Islet precursor cell (in vitro differentiated cells): ENCODE measurements at places on chromosomes 4 and X.

DNA sequence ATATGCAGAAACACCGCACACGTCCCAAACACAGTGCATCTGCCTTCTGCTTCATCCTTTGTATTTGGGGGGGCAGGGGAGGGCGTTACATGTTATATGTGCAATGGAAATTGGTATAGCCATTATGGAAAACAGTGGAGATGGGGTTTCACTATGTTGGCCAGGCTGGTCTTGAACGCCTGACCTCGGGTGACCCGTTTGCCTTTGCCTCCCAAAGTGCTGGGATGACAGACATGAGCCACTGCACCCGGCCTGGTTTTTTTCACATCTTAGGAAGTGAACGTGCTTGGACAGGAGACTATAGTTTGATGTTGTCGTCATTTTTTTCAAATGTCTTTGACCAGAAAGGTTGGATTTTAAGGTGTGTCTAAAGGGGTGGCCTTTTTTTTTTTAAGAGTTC, 88.6 kb downstream of the DHRSX start:
- no peak for DNase-seq

- DNase-seq: no peak
These were observed 118.7 kb downstream of the ZIC3 start for GRCh38 chrX:137684591-137684990.

DNA sequence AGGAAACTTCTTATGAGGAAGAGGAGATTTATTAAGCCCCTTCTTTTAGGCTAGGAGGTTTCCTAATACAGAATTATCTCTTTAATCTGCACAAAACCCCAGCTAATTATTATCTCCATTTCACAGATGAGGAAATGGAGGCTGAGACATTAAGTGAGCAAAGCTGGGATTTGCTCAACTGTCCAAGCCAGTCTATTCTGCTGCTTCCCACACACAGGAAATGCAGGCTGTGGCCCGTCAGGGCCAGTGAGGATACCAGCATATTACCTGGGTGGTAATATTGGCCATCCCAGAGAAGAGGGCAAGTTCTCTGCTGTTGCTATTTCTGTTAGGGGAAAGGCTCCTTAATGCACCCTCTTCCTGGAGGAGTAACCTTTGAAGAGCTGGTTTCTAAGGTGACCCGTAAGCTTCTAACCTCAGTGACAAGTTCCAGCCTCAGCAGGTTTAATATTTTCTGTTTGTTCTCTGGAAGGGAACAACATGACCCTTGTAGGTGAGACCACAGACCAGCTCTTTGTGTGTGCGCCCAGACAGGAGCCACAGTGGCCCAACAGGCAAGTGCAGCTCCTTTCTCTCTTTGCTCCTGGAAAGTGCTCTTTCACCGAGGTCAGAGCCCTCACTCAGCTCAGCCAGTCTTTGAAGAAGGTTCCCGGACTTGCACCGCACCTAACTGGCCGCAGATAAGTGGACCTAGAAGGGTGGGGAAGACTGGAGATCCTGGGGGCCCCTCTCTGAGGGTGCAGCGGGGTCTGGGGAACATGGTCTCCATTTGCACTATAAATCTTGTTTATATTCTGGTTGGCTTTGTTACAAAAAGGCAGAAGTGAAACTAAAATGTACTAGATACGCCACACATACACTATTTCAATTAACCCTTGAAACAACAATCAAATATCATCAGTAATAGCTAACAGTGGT, 35.5 kb downstream of the TBC1D9 start:
- DNase-seq: no peak

DNA sequence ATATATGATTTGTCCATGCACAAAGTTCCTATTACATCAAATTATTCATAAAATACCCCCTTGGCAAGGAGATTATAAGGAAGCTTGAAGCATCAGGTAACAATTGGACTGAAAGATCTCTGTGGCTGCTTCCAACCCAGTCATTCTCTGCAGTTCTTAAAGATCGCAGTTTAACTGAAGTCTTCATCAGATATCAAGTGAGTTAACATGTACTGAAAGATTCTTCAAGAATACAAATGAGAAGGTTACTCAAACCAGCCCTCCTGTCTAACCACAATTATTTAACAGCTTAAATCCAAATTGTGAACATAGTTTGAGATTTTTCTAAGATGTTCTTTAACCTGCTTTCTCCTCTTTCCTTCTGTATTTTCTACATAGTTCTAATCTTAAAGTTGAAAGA, 56.1 kb downstream of the SLC10A7 start:
- no peak for DNase-seq

DNA sequence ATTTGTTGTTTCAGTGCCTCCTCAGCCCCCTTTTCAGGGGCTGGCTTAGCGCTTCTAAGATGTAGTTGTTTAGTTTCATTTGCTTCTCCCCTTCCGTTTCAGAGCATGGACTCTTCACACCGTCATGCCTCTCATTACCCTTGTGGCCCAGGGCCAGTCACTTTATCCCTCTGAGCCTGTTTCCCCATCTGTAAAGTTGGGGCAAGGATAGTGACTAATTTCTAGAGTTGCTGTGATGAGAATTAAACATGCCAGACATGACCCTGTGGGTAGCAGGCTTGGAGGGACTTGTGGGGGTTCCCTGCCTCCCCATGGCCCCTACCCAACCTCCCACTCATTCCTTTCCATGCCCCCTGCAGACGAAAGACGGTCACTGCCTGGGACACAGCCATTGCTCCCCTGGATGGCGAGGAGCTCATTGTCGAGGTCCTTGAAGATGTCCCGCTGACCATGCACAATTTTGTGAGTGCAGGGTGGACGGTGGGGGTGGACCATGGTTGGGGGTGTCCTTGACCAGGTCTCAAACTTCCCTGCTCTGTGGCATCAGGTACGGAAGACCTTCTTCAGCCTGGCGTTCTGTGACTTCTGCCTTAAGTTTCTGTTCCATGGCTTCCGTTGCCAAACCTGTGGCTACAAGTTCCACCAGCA, 3.6 kb downstream of the ARAF start:
- no peak for DNase-seq

DNA sequence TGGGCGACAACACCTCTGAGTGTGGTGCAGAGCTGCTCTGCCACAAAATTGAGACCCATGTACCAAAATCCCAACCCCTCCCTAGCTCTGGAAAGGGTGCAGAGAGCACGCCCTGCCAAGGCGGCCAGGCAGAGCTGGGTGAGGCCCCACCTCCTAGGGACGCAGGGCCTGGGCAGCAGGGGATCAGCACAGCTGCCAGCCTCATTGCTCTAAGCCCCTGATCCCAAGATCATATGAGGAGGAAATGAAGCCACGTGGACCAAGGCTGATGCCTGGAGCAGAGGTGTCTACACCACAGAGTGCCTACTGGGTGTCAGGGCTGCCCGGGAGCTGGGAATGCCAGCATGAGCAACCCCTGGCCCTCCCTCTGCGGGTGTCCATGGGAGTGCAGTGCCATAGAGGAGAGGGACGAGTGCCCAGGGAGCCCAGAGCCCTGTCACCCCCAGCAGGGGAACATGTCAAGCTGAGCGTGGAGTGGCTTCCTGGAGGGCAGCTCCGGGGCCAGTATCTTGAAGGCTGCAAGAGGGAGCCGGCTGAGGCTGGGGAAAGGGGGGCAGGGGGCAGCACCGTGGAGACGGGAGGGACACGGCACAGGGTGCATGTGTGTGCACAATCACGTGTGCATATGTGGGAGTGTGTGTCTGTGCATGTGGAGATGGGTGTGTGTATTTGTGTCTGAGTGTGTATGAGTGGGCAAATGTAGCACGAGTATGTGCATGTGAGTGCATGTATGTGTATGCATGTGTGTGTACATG, 63.9 kb upstream of the PSAPL1 start:
- DNase-seq: no peak

DNA sequence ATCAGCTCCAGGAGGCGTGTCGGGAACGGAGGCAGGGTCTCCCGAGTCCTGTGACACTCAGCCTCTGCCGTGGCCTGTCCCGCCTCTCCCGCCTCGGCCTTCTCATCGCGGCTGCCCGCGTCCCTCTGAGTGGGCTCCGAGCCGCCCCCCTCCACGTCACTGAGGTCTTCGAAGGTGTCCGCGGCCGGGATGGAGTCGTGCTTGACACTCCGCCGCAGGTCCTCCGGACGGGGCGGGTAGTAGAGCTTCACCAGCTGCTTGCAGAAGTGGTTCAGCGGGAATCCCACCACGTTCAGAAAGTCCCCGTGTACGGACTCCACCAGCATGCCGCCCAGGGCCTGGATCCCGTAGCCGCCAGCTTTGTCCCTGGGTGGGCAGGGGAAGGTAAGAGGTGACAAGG, 25.0 kb downstream of the ASMTL start:
- DNase-seq: no peak

DNA sequence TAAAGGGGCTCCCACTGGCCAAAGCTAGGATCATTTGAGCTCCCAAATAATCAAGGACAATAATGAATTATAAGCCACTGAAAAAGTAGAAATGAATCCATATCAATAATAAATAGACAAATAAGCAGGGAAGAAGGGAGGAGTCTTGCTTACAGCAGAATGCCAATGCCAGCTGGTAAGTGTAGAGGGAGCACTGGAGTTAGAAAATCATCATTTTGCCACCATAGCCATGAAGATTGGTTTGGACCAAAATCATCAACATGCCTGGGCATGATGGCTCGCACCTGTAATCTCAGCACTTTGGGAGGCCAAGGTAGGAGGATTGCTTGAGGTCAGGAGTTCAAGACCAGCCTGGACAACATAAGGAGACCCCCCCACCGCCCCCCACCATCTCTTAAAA, 20.4 kb upstream of the SH3KBP1 start:
- DNase-seq: no peak

- DNase-seq: no peak
These were observed 36.6 kb downstream of the PCGF3 start for GRCh38 chr4:742096-742741.

DNA sequence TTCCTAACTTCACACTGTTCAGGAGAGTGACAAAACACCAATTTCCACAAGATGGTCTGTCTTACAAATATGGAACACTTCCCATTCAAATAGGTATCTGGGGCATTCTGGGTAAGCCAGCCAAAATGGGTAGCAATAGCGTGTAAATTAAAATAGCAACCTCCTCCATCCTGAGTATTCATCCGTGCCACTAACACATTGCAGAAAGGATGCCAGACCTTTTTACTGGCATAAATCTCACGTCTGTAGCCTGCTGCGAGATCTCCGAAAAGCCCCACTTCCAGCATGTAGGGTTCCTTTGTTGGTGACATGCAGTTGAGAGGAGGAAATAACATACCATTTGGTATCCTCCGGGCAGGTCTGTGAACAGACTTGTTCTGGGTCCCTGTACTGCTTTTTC, 52.7 kb upstream of the RAI2 start:
- no peak for DNase-seq

DNA sequence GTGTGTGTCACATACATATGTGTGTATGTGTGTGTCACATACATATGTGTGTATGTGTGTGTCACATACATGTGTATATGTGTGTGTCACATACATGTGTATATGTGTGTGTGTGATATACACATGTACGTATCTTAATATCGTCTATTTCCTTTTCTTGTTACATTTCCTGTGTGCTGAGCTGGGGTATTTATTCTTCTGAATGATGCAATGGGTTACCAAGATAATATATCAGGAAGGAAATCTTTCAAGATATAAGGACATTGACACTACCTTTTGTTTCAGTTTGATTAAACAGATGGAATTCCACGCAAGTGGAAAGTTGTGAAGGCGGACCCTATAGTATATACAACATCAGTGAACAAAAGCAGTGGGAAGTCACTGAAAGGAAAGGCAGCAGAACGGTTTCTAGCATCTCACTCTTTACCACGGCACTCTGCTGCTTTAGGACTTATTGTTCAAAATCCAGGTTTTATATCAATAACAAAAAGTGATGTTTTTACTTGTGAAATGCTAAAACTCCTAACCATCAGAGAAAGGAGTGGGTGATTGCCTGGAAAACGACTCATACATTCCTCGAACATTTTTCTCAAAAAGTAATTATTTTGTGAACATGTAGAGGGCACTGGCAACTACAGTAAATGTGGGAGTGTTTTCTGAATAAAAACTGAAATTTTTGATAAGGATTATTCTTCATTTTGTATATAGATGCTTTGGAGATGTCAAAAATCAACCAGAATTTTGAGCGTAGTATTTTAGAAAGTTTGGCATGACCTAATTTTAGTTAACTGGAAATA, 43.1 kb upstream of the IL21 start:
- no peak for DNase-seq

- no peak for DNase-seq
These were observed 93.9 kb downstream of the CEP44 start for GRCh38 chr4:174377613-174378012.

DNA sequence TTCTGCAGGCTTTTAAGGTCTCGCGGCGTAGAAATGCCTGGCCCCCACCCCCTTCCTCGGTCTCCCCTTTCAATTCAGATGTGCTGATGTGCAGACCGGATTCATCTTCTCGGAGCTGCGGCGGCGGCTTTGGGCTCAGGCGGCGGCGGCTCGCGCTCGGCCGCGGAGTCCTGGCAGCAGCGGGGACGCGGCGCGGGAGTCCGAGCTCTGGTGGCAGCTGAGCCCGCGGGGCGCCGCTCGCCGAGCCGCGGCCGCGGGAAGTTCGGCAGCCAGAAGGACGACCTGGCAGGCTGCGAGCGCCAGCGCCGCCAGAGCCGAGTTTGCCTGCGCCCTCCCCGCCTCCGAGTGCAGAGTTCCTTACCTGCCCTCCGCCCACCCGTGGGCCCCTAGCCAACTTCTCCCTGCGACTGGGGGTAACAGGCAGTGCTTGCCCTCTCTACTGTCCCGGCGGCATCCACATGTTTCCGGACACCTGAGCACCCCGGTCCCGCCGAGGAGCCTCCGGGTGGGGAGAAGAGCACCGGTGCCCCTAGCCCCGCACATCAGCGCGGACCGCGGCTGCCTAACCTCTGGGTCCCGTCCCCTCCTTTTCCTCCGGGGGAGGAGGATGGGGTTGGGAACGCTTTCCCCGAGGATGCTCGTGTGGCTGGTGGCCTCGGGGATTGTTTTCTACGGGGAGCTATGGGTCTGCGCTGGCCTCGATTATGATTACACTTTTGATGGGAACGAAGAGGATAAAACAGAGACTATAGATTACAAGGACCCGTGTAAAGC, 448 bp downstream of the TLL1 start:
- peak; percentile 77 for DNase-seq

DNA sequence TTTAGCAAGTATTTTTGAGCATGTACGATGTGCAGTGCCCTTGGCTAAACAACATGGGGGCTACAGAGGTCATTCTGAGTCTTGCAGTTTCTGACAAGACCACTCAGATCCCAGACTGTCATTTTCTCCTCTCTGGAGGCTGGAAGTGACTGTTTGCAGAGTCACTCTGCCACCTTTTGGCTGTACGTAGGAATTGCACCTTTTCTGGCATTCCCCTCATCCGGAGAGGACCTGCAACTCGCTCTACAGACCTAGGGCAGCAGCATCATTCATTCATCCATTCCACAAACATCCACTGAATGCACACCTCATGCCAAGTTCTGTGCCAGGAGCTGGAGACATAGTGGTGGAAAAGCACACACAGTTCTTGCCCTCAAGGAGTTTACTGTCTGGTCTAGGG, 160.4 kb upstream of the GPR101 start:
- DNase-seq: peak; percentile 73

DNA sequence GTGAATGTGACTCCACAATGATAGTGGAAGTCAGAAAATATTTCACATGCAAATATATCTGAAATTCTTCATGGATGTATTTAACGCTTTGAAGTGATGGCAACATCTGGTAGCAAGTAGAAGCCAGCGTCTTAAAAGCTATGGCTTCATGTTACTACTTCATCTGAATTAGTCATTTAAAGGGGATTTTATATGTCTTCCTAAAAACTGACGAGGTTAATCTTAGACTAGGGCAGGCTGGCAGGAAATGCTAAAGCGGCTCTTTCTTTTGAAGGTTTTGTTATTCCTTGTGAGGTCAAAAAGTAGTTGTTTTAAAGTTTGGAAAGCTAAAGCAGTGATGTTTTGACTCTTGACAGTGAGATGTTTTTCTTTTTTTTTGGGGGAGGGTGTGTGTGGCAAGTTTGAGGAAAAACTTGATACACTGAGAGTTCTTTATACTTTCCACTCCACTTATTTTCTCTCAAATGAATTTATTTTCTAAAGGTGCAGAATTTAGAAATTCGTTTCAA, 22.6 kb downstream of the PLS3 start:
- DNase-seq: no peak
